T-helper 1 cell (primary cell): ENCODE measurements at places on chromosomes 5 and 9.
A peak's percentile ranks its signal among the peaks of the same experiment; 100 is the strongest.

DNA sequence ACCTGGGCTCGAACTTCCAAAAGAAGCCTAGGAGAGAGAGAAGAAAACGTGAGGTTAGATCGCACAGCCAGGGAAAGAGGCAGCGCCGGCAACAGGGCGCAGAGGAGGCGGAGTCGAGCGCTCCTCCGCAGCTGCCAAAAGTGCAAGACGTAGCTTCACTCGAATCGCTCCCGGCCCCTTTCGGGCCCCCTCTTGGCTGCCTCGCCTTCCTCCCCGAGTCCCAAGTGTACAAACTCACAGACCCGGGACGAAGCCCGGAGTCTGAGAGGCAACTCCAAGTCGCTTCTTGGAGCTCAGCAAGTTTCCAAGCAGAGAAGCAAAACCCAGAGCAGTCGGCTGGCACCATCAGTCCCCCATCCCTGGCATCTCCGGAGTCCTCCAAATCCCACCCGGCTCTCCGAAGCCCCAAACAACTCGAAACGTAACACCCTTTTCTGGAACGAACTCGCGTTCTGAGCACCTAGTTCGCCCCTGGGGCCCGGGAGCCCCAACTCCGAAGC, 1.2 kb downstream of the MIER3 start:
- peak; percentile 35 for DNase-seq

DNA sequence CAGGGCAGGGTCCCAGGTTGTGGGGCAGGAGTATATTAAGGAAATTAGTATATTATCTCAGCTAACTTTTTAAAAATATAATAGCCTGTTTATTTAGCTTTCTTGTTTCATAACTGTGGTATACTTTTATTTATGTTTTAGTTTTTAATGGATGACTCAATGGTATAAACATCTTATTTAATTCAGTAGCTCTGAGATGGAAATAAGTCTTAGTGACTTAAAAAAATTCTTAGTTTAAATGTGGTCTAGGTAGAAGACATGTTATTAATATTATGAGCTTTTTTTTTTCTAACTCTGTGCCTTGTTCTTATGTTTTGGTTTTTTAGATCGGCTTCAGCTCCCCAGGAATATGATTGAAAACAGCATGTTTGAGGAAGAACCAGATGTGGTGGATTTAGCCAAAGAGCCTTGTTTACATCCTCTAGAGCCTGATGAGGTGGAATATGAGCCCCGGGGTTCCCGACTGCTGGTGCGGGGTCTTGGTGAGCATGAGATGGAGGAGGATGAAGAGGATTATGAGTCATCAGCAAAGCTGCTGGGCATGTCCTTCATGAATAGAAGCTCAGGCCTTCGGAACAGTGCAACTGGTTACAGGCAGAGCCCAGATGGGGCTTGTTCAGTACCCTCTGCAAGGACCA, 43.1 kb downstream of the LNPEP start:
- DNase-seq, result no peak

DNA sequence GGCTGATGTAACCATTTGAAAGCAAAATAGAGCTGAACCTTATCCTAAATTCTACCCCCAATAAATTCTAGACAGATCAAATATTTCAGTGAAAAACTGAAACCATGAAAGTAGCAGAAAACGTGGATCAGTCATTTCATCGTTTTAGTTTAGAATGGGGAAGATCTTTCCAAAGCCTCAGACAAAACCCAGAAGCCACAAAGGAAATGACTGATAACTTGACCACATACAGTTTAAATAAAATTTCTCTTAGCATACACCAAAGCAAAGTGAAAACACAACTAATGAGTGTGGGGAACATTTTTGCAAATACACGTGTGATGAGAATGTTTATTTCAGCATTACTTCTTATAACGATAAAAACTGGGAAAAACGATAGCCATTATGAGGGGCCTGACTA, 284.8 kb downstream of the ADGRV1 start:
- no peak for DNase-seq

DNA sequence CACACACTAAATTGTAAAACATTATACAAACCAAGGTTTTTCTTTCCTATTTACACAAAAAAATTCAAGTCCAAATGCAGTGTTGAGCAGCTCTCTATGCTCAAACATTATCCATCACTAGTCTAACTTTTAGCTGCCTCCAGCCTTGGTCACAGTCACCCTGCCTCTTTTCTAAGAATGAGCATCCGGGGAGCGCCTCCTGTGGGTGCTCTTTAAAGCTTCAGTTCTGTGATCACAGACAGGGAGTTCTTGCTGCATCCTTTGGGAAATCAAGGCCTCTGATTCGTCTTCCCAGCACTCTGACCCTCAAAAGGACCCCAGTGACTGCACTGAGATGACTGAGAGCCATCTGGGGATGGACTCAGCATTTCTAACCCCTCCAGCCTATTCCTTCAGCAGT, 289.6 kb downstream of the SEC61B start:
- DNase-seq, result no peak

- no peak for DNase-seq
These were observed 9.1 kb upstream of the GPSM1 start for GRCh38 chr9:136318111-136318775.

- no peak for DNase-seq
These were observed 8.8 kb downstream of the SLC27A4 start for GRCh38 chr9:128349125-128349524.

- DNase-seq, result no peak
These were observed 230.9 kb downstream of the FAM114A2 start for GRCh38 chr5:153807801-153808200.

DNA sequence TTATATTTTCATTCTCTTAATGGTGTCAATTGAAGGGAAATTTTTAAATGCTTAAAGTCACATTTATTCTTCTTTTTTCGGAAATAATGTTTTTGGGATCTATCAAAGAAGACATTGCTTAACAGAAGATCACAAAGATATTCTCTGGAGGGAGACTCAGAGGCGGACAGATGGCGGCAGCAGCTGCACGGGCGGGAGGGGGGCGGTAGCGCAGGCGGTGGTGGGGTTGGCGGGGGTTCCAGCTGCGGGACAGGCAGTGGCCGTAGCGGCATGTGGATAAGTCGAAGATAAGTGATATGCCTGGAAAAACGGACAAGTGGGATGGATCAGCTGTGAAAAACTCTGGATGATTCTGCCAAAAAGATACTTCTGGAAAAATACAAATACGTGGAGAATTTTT, 31.6 kb upstream of the ZDHHC11B start:
- DNase-seq, result no peak

GRCh38 chr9:79988126-79988525, 416.4 kb downstream of the TLE4 start:
- DNase-seq, result no peak

GRCh38 chr5:126519637-126520592, 75.1 kb downstream of the ALDH7A1 start:
- no peak for DNase-seq
